ENCODE measurements at places on chromosomes 2 and 18.

- no peak for DNase-seq
Observed at GRCh38 chr18:34710934-34711333, 836 bp downstream of the DTNA start.

DNA sequence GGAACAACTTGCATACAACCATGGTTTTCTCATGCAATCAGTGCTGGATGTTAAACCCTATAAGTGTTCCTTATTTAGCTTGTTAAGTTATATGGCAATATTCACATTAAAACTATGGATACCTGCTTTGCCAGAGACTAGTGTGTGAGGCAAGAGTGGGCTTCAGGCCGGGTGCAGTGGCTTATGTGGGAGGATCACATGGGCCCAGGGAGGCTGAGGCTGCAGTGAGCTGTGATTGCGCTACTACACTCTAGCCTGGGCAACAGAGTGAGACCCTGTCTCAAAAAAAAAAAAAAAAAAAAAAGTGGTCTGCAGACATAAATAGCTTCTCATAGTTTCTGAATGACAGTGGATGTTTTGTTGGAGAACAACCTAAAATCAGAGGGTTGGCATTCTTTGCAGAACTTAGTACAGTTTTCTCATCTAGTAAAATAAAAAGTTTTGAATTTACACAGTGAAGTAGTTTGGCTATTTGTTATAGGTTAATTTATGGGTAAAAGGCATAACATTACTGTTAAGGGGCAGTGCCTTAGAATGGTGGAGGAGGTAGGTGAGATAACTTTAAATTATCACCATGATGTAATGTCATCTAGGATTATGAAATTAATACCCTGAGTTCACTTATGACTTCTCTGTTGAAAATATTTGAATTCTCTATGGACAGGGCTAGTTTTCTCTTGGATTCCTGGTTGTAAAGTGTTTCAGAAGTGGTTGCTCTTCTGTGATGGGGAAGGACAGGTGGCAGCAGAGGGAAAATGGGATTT is 5.3 kb downstream of the CERS6 start:
- DNase-seq: no peak

DNA sequence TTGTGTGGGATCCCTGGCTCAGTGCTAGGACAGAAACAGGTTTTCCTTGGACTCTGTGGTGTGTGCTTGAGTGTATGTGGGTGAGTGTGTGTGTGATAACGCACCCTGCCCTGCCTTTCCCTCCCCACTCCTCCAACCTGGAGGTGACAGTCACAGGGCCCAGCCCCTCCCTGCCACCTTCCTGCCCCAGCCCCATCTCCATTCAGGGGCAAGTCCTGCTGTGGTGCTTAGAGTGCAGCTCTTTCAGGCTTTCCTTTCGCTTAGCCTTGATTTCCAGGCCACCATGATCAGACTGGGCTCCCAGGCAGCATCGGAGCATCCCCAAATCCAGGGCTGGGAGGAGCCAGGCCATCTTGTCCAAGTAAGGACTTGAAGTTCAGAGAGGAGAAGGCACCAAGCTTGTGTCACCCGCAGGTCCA is 185.2 kb downstream of the ZFP36L2 start:
- no peak for DNase-seq

GRCh38 chr2:100780203-100781008 is 39.5 kb upstream of the NPAS2 start:
- DNase-seq: no peak

DNA sequence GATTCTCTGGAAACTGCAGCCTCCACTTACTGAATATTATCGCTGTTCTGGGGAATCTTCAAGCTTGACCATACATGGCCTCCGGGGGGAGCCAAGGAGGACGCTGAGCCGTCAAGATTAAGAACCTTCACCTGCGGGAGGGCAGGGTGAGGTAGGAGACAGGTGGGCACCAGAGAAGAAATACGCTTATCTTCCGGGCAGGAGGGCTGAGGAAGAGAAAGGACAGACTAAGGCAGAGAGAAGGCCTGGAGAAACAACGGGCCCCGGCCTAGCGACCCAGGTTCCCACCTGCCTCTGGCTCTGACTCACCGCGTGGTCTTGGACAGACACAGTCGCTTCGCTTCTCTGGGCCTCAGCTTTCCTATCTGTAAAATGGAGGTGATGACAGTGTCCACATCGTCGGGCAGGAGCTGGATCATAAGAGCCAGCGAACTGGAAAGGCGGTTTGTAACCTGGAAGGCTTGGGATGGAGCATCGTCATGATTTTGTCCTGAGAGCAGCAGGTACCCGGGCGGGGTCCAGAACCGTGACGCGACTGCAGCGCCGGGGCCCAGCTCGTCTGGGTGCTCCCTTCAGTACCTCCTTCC is 659 bp downstream of the ZNF142 start:
- DNase-seq: peak; percentile 47

GRCh38 chr2:85737481-85737880 is 16.3 kb upstream of the ATOH8 start:
- no peak for DNase-seq

DNA sequence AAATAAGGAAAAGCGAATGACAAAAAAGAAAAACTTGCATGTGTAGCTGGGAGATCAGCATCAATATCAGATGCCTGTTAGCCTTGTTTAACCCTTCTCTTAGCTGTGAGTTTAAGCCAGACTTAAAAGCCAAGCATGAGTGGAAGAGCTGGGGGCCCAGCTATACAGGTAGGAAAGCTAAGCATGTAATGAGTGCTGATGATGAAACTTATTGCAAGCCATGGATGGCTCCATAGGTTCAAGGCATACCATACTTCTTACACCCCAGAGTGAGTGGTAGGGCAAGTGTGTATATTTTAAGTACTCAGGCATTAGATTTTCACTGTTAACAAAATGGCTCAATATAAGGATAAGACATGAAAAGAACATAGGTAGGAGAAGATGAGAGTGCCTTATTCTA is 28.0 kb downstream of the RBBP8 start:
- DNase-seq: no peak

- DNase-seq: no peak
Observed at GRCh38 chr18:37138456-37138855, 309.5 kb downstream of the KIAA1328 start.

- no peak for DNase-seq
Observed at GRCh38 chr2:216410550-216410949, 1.7 kb upstream of the SMARCAL1 start.

DNA sequence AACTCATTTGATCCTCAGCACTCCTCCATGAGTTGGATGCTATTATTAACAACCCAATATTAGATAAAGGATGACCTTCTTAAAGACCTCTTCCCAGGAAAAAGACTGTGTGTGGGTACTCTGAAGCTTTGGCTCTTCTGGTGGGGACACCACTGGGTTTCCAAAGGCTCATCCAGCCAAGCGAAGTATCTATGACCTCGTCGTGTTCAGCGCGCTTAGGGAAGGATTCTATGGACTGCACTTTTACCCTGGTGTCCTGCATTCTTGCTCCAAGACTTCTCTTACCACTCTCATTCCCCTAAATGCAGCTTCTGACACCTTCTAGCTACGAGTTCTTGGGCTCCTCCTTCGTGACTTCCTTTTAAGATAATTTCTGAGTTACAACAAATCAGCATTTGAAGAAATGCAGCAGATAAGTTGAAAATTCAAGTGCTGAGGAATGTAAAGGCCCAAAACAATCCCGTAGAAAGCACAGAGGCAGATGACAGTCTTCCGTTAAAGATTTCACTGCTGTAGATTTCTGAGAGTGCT is 673 bp upstream of the HNMT start:
- no peak for DNase-seq

DNA sequence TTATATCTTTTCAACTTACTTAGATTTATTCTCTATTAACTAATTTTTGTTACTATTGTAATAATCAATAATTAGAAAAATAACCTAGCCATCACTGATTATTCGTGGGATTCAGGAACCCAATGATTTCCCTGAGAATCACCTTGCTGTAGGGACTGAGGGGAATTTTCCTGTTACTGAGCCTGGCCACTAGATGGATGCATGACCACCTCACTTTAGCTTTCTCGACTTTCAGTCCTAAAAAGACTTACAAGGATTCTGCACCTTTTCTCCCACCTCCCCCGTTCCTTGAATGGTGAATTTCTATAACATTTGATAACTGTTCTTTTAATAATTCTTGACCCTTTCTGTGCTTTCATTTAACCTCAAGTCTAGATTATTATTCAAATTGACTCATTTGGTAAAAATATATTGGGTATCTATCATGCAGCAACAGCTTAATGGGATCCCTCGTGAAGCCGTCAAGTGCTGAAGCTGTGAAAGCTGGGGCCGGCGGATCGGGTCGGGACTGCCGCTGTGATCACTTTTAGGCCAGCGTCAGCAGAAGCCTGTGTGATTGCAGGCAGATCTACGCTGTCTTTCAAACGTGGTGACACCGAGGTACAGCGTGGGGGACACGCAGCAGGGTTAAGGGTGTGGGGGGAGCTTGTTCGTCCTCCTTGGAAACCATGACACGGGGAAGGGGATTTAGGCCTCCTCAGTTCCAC is 38.8 kb upstream of the TMEM18 start:
- DNase-seq: no peak

GRCh38 chr2:216583147-216583546 is 50.1 kb upstream of the IGFBP2 start:
- DNase-seq: no peak

- DNase-seq: no peak
Observed at GRCh38 chr2:157893611-157894010, 17.5 kb upstream of the ACVR1 start.

- DNase-seq: no peak
Observed at GRCh38 chr2:231384970-231385369, 10.5 kb upstream of the B3GNT7 start.

DNA sequence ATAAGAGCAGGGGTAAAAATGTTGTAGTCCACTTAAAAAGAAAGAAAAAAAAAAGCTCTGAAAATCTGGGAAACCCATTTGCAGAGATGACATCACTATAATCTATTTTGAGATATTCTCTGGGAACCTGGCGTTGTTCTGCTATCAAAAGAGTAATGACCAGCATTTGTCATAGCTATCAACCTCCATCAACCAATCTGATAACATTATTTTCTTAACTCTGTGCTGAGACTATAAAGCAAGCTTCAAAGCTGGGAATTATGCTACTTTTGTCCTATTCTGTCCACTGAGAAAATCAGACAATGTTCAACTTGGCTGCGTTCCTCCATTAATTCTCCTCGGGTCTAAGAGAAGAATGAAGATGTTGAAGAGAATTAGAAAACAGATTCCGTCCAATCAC is 107.5 kb downstream of the STK39 start:
- no peak for DNase-seq

- DNase-seq: no peak
Observed at GRCh38 chr18:9568186-9568585, 46.2 kb downstream of the PPP4R1 start.

GRCh38 chr18:27887711-27888495 is 289.0 kb downstream of the CDH2 start:
- no peak for DNase-seq

DNA sequence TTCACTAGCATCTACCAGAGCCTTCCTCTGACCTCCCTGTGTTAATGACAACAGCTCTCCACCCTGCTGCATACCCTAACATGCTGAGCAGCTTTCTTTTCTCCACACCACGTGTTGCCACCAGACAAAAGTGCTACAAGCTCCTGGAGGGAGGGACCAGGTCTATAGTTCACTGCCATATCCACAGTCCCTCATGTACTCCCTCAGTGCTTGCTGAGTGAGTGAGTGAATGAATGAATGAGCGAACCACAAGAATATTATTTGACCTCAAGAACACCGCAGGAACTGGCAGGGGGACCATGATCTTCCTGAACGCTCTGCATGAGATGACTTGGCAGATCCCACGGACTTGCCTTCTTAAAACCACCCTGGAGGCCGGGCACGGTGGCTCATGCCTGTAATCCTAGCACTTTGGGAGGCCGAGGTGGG is 47.4 kb upstream of the CAB39 start:
- no peak for DNase-seq

DNA sequence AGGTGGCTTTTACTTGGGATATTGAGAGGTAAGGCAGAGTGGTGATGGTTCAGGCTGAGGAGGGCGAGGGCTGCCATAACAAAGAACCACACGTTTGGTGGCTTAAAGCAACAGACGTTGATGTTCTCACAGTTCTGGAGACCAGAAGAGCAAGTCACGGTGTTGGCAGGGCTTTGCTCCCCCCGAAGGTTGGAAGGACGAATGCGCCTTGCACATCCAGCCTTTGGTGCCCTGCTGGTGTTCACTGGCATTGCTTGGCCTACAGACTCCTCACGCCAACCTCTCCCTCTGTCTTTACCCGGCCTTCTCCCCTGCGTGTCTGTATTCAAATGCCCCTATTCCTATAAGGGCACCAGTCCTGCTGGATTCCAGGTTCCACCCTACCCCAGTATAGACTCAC is 125.4 kb downstream of the TPO start:
- DNase-seq: peak; percentile 55

GRCh38 chr2:29224693-29225551 is 109.7 kb downstream of the CLIP4 start:
- no peak for DNase-seq

DNA sequence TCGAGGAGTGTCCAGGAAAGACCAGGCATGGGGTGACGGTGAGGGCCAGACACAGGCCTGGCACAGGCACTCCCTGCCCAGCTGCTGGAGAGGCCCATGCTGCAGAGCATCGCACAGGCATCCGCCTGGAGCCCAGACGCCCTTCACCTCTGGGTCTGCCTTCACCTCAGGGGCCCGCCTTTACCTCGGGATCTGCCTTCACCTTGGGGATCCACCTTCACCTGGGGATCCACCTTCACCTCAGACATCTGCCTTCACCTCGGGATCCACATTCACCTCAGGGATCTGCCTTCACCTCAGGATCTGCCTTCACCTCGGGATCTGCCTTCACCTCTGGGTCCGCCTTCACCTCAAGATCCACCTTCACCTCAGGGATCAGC is 7.7 kb downstream of the KIF1A start:
- no peak for DNase-seq

DNA sequence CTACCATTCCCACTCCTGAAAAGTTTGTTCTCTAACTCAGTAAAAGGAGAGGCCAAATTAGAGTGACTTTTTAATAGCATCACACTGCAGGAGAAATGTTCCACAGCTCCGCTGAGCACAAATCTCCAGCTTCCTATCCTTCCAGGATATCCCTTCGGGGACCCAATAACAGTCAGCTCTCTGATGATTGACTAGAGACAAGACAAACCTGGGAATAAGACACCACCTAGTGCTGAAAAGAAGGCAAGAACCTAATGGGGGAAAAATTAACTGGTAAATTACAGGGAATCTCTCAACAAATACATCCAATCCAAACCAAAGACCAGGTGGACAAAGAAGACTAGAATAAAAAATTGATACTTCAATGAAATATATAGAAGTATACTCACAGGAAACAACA is 977.1 kb upstream of the SOX11 start:
- DNase-seq: no peak

- DNase-seq: peak; percentile 78
Observed at GRCh38 chr2:218396688-218397462, 2.8 kb upstream of the CTDSP1 start.

GRCh38 chr2:141534666-141535362 is 596.0 kb downstream of the LRP1B start:
- no peak for DNase-seq

GRCh38 chr2:135198481-135198880 is 146.4 kb downstream of the RAB3GAP1 start:
- DNase-seq: no peak

Measured in 8988T (cell line).